Urothelium cell line (cell line): ENCODE measurements at places on chromosomes 2 and 18.

- DNase-seq: no peak
These were observed 123.2 kb downstream of the SMAD7 start for GRCh38 chr18:48827291-48828193.

DNA sequence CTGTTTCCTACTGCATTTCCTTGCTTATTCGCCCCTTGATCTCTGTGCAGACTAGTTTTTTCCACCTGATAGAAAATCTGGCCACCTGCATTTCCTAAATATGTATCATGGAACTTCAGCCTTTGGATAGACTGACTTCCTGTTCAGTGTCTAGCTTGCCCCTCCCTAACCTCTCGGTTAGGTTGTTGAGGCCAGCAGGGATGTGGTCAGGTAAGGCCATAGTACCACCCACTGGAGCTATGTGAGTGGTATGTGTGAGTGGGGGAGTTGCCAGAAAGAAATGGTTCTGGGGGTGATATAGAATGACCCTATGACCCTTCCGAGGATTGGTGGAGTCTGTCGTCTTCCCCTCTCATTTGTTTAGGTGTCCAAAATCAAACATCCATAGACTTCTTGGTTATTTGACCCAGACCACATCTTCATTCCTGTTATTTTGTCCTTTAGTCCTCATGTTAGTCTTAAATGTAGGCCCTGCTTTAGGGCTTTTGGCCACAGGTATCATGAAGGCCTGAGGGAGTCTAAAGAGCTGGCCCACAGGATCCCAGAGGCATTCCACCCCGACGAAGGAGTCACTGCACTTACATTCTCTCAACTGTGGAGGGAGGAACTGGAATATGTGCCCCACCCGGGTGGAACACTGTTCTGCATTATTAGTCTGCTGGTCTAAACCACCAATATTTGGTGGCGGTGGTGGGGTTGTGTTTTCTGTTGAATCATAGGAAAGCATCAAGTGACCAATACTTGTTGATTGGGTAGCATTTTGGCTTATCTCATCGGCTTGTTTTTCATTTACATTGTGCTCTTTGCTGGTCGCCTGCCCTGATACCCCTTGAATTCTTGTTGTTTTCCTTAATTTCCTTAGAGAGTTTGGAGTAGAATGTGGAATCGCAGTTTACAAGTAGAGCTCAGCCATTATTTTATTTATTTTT is 21.9 kb downstream of the CAB39 start:
- no peak for DNase-seq

DNA sequence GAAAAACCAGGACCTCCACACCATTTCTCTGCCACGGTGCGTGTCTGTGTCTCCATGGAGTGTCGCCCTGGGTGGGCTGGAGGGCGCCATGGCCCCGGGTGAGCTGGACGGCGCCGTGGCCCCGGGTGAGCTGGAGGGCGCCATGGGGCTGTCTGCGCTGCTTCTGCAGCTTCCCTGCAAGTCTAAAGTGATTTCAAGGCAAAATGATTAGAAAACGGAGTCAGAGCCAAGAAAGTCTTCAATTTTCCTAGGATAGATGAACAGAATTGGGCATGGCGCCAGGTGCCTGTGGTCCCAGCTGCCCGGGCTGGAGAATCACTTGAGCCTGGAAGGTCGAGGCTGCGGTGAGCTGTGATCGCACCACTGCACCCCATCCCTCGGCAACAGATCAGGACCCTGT is 27.7 kb upstream of the NFATC1 start:
- DNase-seq: no peak

DNA sequence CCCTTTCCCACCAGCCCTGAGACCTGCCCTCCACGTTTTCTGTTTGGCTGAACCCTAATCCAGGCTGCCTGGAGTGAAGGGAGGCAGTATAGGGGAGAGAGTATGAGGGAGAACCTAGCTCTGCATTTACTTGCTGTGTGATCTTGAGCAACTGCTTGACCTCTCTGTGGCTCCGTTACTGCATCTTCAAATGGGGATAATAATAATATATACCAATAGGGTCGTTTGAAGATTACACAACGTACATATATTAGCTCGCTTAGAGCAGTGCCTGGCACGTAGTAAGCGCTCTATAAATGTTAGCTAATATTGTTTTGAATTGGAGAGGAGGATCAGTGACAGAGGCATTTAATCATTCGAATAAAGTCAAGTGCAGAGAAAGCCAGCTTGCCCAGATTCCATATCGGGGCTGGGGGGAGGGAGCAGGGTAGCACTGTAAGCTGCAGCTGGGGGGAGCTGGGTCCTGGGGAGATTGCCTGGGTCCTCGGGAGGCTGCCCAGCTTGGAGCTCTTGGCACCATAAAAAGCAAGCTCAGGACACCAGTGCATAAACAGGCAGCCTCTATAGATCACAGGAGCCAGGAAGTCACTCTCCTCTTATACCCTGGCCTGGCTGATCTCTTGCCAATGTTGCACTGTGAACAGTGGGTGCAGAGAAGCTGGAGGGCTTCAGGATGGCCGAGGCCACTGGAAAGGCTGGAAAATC is 19.1 kb downstream of the KCNK3 start:
- no peak for DNase-seq

DNA sequence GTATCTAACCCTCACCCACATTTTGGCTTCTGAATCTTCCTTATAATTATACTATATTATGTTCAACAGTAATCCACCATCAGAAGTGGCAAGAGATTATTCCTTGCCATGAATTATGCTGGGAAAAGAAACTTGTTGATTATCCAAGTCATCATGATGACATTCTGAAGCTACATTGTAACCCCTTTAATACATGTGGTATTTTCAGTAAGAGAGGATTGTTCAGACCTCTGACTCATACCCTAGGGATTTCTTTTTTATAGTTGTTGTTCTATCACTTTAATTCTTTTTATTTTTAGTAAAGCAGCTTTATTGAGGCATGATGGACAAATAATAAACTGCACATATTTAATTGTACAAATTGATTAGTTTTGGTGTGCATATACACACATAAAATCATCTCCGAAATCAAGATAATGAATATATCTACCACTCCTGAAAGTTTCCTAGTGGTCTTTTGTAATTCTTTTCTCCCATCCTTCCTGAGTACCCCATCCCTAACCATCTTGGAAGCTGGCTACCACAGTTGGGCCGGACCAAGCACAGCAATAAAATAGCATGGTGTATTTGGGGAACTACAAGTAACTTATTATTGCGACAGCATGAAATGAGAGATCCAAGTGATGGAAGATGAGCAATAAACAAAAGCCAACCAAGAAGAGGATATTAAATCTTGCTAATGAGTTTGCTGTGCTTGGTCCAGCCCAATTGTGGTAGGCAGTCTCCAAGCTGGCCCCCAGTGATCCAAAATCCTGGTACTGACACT is 159.9 kb downstream of the BARD1 start:
- peak; percentile 12 for DNase-seq

- no peak for DNase-seq
These were observed 58.9 kb upstream of the ZNF516 start for GRCh38 chr18:76553715-76554546.

DNA sequence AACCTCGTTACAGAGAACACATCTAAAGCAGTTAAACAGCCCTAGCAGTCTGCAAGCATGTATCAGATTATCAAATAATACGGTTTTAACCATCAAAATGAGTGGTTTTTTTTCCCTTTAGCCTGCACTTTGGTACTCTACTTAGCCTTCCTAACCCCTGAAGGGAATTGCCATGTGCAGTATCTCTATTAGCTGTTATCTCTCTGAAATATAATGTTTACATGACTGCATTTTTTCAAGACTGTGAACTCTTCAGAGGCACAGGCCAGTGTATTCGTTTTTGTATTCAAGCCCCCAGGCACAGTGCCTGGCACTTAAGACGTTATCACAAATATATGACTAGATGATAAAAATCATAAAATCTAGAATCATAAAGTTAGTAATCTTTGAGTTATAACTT is 509.5 kb downstream of the PARD3B start:
- no peak for DNase-seq
